ENCODE measurements at places on chromosomes 3 and 15. TPM values are rescaled to one million over a fixed set of nuclear protein-coding genes. Genes with fewer than 3 reads are reported as not detected.

DNA sequence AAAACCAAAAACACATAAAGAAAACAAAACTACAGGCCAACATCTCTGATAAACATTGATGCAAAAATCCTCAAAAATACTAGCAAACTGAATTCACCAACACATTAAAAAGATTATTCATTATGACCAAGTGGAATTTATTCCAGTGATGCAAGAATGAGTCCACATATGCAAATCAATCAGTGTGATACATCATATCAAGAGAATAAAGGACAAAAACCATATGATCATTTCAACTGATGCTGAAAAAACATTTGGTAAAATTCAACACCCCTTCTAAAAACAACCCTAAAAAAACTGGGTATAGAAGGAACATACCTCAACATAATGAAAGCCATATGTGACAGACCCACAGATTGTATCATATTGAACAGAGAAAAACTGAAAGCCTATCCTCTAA lies 265.6 kb upstream of the DCBLD2 start:
- H3K27ac ChIP-seq: no peak overlapping the region
- H3K36me3 ChIP-seq: no peaks in the 10 kb centered on the region
- H3K4me3 ChIP-seq: no peak overlapping the region
- no peaks in the 10 kb centered on the region for H3K4me1 ChIP-seq
- no peak for DNase-seq

DNA sequence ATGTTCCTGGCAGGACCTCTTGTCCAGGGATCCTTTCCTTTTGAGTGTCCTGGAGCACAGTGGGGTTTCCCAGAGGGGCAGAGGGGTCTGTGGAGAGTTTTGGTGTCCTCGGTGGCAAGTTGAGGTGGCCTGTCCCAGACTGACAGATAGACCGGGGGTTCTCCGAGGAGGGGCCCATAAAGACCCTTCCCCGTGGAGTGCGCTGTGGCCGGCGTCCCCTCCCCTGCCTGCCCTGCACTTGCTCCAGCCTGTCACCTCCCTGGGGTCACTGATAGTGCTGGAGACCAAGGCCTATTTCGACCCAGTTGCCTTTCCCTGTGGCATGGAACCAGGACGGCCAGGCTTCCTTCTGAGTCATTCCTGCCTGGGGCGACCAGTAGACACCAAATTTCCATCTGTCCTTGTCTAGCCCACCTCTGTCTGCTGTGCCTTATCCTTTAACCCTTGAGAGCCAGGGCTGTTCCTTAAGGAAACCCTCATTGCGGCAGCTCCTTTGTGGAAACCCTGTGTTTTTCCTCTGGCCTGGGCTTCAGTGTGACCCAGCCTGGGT lies 2.9 kb downstream of the MUC4 start:
- H3K4me3 ChIP-seq: no peak overlapping the region
- no peak for DNase-seq
- H3K27ac ChIP-seq: no peak overlapping the region
- no peaks in the 10 kb centered on the region for H3K27me3 ChIP-seq
- H3K4me1 ChIP-seq: no peaks in the 10 kb centered on the region

GATA2 gene
- 2.6 TPM for total RNA-seq

DNA sequence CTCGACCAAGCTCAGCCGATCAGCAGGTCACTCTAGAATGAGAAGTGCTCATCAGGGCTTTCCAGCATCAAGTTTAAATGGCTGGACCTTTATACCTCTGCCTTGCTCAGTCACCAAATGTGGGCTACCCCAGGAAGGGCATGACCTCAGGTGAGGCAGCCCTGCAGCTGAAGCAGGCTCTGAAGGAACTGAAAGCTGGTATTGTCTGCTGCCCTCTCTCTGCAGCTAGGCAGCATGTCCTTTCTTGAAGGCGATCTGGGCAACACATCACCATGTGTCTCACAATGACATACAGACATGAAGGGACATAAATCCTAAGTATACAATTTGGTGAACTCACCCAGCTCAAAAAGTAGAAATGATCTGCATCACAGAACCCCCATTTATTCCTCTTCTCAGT lies 38.7 kb upstream of the ARID3B start:
- H3K27me3 ChIP-seq: no peaks in the 10 kb centered on the region

STAC gene
- total RNA-seq: 0.13 TPM

DNA sequence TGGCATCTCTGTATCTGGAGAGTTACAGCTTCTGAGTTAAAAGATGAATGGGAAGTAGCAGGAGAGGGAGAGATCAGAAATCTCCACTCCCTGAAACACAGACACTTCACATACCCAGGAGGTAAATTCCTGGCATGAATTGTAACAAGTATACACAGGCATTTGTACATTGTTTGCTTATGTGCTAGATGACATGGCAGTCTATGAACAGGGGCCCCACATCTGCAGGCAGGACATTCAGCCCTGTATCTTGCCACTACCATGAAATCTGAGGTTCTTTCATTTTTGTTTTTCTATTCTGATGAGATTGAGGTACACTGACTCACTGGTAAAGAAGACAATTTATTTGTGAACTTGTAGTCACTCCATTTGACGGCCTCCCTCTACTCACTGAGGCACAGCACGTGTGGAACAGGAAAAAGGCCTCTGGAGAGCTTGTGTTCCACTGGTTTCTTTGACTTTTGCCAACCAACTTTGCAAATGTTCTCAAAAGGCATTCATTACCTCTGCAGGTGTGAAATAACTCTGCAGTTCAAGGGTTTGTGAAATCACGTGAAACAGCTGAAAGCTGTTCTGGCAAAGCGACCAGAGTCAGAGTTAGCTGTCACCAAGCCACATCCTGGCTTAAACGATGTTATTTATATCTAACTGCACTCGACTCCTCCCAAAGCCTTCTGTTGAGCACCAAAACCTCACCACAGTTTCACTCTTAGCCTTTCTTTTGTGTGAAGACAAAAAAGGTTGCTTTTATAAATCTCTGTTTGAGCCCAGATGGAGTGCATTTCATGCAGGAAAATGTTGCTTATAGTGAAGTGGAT lies 401.3 kb upstream of the CFAP20DC start:
- no peaks in the 10 kb centered on the region for H3K36me3 ChIP-seq
- no peak overlapping the region for H3K4me3 ChIP-seq
- peaks cover 16% of the 10 kb centered on the region for H3K4me1 ChIP-seq
- peak overlapping the region; percentile 50 for H3K27ac ChIP-seq
- DNase-seq: no peak
- no peaks in the 10 kb centered on the region for H3K27me3 ChIP-seq

DNA sequence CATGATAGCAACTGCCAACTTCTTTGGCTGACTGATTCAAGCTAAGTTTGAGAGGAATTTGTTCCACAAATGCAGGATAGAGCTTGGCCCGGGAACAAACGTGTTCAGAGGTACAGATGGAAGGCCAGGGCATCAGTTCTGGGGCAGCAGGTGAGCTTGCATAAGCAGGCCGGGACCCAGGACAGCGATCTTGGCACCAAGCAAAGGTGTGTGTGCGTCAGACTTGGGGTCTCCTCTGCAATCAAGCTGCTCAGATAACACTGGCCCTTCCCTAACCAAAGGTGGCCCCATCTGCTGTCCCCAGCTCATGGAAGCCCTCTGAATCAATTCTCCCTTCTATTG lies 155.6 kb downstream of the MEGF11 start:
- no peak for DNase-seq
- H3K4me1 ChIP-seq: no peaks in the 10 kb centered on the region
- H3K4me3 ChIP-seq: no peak overlapping the region
- H3K27me3 ChIP-seq: no peaks in the 10 kb centered on the region
- no peaks in the 10 kb centered on the region for H3K36me3 ChIP-seq

DNA sequence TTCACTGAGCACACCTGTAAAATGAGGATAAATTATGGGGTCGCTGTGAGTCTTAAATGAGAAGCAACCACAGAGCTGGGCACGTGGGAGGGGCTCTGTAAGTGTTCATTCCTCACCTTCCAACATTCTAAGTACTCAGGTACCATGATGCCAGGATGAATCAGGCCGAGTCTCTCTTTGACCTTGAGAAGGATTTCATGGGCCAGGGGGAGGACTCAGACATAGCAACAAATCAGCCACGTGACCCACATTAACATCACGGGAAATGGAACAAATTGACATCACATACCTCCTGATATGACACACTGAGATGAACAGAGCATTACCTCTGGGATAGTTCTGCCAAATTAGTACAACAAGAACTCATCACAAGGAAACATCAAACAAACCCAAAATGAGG lies 35.2 kb upstream of the USP3 start:
- H3K36me3 ChIP-seq: no peaks in the 10 kb centered on the region
- H3K27me3 ChIP-seq: no peaks in the 10 kb centered on the region
- H3K27ac ChIP-seq: no peak overlapping the region
- peaks cover 32% of the 10 kb centered on the region for H3K4me1 ChIP-seq
- no peak for DNase-seq

ARHGEF26 gene
- total RNA-seq: 17.1 TPM

SNTN gene
- not detected for total RNA-seq

DNA sequence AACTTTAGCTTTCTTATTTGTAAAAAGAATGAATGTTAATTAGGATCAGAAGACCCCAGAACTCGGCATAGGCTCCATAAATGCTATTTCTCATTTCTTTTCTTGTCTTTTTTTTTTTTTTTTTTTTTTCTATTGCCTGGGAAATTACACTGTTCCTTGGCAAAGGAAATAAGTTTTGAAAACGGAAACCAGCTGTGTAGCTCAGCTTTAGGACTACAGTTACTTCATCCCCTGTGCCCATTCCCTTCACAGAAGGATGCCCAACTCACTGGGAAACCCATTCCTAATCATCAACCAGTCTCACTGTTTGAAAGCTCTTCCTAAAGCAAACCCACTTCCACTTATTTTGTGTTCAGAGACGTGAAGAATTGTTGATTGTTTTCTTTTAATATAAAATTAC lies 254.0 kb upstream of the IL12A start:
- no peak overlapping the region for H3K27ac ChIP-seq
- H3K4me1 ChIP-seq: peaks cover 20% of the 10 kb centered on the region
- DNase-seq: no peak
- no peak overlapping the region for H3K4me3 ChIP-seq

- no peaks in the 10 kb centered on the region for H3K36me3 ChIP-seq
- H3K4me3 ChIP-seq: no peak overlapping the region
- peak; percentile 21 for DNase-seq
Measured at GRCh38 chr3:41716471-41716870, 245.4 kb downstream of the ULK4 start.

- no peaks in the 10 kb centered on the region for H3K4me1 ChIP-seq
- H3K4me3 ChIP-seq: no peak overlapping the region
- no peaks in the 10 kb centered on the region for H3K27me3 ChIP-seq
Measured at GRCh38 chr3:38117748-38118420, 19.0 kb downstream of the ACAA1 start.

DNA sequence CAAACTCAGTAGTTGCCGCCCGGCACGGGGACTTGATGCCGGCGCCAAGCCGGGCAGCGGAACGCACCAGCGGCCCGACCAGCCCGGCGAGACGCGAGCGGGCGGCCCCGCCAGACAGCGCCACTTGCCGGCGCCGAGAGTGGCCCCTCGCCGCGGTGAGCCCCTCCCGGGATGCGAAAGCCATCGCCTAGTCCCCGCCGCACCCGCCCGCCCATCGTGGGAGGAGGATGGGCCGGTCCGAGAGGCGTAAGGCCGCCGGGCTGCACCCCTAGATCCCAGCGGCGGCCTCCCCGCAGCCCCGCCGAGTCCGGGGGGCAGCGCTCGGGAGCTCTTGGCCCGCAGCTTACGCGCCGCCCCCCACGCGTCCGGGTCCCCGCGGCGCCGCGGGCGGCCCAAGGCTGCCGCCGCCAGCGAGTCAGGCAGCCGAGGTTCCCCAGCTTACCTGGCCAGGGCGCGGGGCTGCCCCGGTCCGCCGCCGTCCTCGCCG lies 609 bp downstream of the GOLGA8A start:
- no peaks in the 10 kb centered on the region for H3K27me3 ChIP-seq
- peak; percentile 65 for DNase-seq
- no peaks in the 10 kb centered on the region for H3K4me1 ChIP-seq
- peak overlapping the region; percentile 92 for H3K4me3 ChIP-seq

- no peak for DNase-seq
- no peaks in the 10 kb centered on the region for H3K27me3 ChIP-seq
- no peaks in the 10 kb centered on the region for H3K4me1 ChIP-seq
Measured at GRCh38 chr3:16419640-16420241, 93.8 kb downstream of the RFTN1 start.

GRCh38 chr3:55964491-55964985 lies 477.4 kb upstream of the WNT5A start:
- H3K27ac ChIP-seq: no peak overlapping the region
- no peak overlapping the region for H3K4me3 ChIP-seq
- no peaks in the 10 kb centered on the region for H3K27me3 ChIP-seq
- no peak for DNase-seq
- no peaks in the 10 kb centered on the region for H3K36me3 ChIP-seq

GRCh38 chr3:49415931-49416601 lies 3.8 kb downstream of the TCTA start:
- H3K4me3 ChIP-seq: no peak overlapping the region

ZNF770 gene
- total RNA-seq: 31.2 TPM

GRCh38 chr3:143482106-143483088 lies 362.8 kb downstream of the CHST2 start:
- H3K27me3 ChIP-seq: no peaks in the 10 kb centered on the region
- no peaks in the 10 kb centered on the region for H3K4me1 ChIP-seq
- no peak overlapping the region for H3K27ac ChIP-seq
- no peak overlapping the region for H3K4me3 ChIP-seq
- DNase-seq: no peak

DNA sequence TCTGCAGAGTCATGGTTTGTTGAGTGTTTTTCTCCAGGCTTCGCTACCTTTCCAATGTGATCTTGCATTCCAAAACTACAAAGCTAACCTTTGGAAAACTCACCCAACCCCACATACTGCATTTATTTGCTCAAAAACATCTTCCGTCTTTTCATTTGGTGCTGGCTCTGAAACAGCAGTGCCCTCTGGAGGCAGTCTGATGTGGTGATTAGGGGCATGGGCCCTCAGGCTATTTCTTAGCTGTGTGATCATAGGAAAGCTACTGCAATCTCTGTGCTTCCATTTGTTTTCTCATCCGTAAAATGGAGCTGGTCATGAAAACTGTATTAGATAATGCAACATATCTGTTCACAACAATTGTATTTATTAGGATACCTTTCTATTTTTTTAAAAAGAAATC lies 47.0 kb downstream of the MTHFS start:
- peaks cover 3% of the 10 kb centered on the region for H3K4me1 ChIP-seq
- no peaks in the 10 kb centered on the region for H3K36me3 ChIP-seq
- DNase-seq: peak; percentile 60
- H3K27ac ChIP-seq: no peak overlapping the region

DNA sequence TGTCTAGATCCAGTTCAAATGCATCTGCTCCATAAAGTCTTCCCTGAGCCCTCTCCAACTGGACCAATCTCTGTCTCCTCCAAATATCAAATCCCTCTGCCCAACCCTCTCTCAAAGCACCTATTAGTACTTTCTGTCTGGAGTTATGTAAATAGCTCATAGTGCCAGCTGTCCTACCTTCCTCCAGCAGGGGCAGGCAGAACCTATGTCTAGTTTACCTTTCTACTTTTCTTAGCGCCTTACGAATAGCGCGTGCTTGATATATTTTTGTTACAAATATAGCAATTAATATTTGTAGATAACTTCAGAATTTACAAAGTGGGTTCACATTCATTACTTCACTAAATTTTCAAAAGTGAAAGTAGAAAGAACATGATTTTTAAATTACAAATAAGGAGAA lies 14.0 kb upstream of the CCDC80 start:
- no peaks in the 10 kb centered on the region for H3K27me3 ChIP-seq
- peak overlapping the region; percentile 79 for H3K27ac ChIP-seq
- no peaks in the 10 kb centered on the region for H3K36me3 ChIP-seq
- peaks cover 10% of the 10 kb centered on the region for H3K4me1 ChIP-seq
- no peak for DNase-seq
- no peak overlapping the region for H3K4me3 ChIP-seq

GRCh38 chr3:165797551-165797950 lies 39.7 kb downstream of the BCHE start:
- no peak overlapping the region for H3K4me3 ChIP-seq
- peaks cover 3% of the 10 kb centered on the region for H3K4me1 ChIP-seq
- DNase-seq: no peak
- no peaks in the 10 kb centered on the region for H3K36me3 ChIP-seq
- H3K27me3 ChIP-seq: no peaks in the 10 kb centered on the region
- H3K27ac ChIP-seq: no peak overlapping the region

Data from hepatocyte (in vitro differentiated cells).